ENCODE measurements at places on chromosomes 6 and 20.

- no peak for DNase-seq
Measured at GRCh38 chr20:11907621-11908020, 10.1 kb upstream of the BTBD3 start.

DNA sequence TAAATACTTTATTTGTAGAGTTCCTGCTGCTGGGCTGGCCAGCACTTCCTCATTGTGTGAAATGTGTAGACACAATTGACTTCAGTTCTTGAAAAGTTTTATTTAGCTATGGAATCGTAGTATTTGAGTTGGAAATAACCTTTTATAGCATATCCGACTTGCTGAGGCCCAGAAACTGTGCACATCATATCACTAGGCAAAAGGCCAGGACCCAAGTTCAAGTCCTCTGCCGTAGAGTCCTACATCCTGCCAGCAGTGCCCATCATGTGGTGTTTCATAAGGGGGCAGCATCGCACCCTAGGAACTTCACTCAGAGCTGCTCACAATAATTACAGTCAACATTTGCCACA is 207.7 kb upstream of the SNX9 start:
- no peak for DNase-seq

- no peak for DNase-seq
Measured at GRCh38 chr6:135202836-135203235, 21.7 kb downstream of the MYB start.

DNA sequence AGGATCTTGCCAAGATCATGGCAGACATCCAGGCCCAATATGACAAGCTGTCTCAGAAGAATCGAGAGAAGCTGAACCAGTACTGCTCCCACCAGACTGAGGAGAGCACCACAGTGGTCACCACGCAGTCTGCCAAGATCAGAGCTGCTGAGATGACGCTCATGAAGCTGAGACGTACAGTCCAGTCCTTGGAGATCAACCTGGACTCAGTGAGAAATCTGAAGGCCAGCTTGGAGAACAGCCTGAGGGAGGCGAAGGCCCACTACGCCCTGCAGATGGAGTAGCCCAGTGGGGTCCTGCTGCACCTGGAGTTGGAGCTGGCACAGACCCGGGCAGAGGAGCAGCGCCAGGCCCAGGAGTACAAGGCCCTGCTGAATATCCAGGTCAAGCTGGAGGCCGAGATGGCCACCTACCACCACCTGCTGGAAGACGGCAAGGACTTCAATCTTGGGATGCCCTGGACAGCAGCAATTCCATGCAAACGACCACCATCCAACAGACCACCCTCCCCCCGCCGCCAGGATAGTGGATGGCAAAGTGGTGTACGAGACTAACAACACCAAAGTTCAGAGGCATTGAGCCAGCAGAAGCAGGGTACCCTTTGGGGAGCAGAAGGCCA is 44.7 kb upstream of the GRM4 start:
- no peak for DNase-seq

DNA sequence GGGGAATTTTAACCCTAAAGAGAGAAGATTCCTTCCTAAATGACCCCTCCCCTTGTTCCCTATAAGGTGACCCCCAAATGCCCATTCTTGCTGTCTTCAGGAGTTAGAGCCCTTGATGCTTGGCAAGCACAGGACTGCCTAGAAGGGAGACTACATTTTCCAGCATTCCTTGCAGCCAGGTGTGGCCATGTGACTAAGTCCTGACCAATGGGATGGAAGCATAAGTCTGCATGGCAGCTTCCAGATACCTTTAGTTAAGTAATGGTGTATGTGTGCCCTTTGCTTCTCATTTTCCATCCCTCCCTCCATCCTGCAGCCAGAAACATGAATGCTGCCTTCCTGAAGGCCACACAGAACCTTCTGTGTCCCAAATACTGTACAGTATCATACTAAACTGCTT is 5.5 kb downstream of the BFSP1 start:
- no peak for DNase-seq

DNA sequence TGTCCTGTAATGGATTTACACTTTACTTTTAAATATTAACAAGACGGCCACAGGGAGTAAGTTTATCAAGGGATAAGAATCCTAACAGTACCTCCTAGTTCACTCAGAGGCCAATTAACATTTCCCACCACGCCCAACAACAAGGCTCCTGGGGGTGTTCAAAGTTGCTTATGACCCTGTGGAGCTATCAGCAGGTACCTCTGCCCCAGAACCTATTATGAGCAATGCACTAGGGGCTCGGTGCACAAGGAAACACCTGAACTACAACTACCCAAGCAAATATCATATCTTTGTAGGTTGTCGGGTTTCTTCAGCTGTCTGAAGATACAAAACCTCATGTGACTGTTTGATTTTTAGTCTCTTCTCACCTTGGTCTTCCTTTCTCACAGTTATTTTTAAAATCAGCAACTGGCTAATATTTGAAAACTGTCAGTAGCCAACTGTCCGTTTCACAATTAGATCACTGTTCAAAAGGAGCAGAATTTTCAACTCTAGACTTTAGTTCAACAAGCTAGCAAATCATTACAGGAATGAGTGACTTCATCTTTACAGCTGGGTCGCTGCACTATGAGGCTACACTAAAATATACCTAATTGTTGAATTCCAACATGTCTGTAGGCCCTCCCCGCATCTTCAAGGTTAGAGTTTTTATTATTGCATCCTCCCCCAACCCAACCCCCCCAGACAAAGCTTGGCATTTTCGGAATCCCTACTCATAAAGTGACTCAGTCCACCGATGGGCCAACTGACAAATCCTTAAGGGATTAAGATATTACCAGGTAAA is 38.1 kb downstream of the B4GALT5 start:
- no peak for DNase-seq

GRCh38 chr6:132964101-132964867 is 149.9 kb downstream of the RPS12 start:
- DNase-seq = no peak

GRCh38 chr6:7401075-7401474 is 11.5 kb downstream of the RIOK1 start:
- DNase-seq = no peak

- DNase-seq = no peak
Measured at GRCh38 chr20:5211803-5212714, 85.3 kb downstream of the CDS2 start.

- no peak for DNase-seq
Measured at GRCh38 chr20:20525756-20526155, 157.9 kb downstream of the INSM1 start.

DNA sequence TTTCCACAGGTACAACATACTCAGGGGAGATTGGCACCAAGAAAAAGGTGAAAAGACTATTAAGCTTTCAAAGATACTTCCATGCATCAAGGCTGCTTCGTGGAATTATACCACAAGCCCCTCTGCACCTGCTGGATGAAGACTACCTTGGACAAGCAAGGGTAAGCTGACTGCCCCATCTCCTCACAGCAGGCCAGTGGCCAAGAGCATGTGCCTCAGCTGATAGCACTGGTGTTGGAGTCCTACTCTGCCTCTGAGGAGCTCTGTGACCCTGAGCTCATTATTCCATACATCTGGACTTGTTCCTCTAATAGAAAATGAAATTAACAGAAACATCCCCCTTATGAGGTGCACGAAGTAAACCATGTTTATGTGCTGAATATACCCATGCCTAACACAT is 102.8 kb downstream of the MTFR2 start:
- no peak for DNase-seq

GRCh38 chr6:43547222-43547621 is 28.6 kb downstream of the XPO5 start:
- no peak for DNase-seq

All from NCI-H1436 (cell line).